ENCODE measurements at places on chromosomes 5 and 9.

DNA sequence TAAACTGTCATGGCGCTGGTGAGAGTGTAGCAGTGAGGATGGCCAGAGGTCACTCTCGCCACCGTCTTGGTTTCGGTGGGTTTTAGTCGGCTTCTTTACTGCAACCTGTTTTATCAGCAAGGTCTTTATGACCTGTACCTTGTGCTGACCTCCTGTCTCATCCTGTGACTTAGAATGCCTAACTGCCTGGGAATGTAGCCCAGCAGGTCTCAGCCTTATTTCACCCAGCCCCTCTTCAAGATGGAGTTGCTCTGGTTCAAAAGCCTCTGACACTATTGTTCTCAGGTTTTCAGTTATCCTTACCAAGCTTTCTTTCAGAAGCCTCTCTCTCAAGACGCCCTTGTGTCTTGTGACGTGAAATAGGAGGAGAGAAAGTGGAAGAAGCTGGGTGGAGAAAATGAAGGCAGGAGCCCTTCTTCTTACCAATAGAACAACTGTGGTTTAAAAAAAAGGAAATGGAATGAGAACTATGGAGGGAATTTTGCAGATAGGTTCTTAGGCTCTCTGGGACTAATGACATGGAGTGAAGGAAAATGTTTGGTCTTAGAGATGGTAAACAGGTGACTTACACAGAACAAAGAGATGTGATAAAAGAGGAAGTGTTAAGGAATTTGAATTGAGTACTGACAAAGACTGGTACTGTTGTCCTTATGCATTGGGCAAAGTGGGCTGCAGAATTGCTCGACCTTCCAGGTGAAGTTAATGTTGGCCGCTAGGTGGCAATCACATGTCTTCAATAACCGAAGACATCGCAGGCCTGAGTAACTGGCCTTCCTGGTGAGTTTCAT, 133.3 kb upstream of the RAI14 start:
- DNase-seq, result peak; percentile 74

DNA sequence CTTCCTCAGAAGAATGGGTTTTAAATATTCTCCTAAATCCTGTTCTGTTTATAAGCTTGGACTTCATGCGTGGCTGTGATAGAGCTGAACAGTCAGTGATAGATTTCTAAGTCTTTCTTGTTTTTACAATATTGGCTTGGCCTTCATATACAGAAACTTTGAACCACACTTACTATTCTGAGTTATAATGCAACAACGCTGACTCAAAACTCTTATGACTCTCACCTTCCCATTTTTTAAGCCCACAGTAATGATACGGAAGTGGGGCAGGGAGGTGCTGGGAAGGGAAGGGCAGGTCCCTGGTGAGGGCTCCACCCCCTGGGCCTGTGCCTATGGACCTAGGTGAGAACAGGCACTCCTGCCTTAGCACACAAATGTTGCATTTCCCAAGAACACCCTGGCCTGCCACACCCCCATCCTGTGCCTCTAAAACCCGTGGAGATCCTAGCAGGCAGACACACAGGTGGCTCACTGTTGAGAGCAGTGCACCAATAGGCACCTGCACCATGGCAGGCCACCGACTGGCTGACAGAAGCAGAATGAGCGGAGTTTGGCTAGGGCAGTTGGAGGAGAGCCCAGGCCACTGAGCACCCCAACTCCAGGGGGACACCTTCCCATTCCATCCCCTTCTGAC, 376.7 kb downstream of the GABRG2 start:
- no peak for DNase-seq

GRCh38 chr5:77727190-77727589, 48.9 kb downstream of the TBCA start:
- DNase-seq, result no peak

GRCh38 chr9:93673021-93673838, 96.8 kb downstream of the PHF2 start:
- no peak for DNase-seq

GRCh38 chr5:76104027-76104426, 20.8 kb downstream of the SV2C start:
- no peak for DNase-seq

- no peak for DNase-seq
Observed at GRCh38 chr5:75441560-75441959, 69.9 kb downstream of the CERT1 start.

DNA sequence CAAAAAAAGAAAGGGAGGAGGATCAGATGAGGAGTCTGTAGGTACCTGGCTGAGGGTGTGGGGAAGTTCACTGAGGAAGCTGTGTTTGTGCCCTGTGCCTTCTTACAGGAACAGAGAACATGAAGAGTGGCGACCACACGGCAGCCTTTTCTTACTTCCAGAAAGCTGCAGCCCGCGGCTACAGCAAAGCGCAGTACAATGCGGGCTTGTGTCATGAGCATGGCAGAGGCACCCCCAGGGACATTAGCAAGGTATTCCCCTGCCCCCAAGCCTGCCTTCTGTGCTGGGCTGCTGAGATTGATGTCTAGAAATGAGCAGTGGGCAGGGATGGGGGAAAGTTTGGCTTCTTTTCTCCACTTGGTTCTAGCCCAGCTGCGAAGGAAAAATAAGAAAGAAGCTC, 9.5 kb downstream of the DELE1 start:
- DNase-seq, result no peak

DNA sequence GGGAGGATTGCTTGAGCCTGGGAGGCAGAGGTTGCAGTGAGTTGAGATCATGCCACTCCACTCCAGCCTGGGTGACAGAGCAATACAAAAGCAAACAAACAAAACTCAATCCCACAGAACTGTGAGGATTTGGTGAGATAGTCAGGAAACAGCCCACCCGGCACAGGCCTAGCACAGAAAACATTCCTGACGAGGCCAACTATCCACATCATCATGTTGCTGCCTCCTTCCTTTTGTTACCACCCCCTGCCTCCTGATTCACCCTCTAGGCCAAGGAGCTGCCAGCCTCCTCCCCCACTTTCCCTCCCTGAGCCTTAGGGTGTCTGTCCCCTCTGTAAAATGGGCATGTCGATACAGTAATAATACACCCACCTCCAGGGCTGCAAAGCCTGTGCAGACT, 39.0 kb downstream of the STK10 start:
- DNase-seq, result no peak

GRCh38 chr5:135654761-135655467, 76.1 kb upstream of the CXCL14 start:
- no peak for DNase-seq

- DNase-seq, result no peak
Observed at GRCh38 chr9:124014211-124014955, 2.8 kb downstream of the LHX2 start.

DNA sequence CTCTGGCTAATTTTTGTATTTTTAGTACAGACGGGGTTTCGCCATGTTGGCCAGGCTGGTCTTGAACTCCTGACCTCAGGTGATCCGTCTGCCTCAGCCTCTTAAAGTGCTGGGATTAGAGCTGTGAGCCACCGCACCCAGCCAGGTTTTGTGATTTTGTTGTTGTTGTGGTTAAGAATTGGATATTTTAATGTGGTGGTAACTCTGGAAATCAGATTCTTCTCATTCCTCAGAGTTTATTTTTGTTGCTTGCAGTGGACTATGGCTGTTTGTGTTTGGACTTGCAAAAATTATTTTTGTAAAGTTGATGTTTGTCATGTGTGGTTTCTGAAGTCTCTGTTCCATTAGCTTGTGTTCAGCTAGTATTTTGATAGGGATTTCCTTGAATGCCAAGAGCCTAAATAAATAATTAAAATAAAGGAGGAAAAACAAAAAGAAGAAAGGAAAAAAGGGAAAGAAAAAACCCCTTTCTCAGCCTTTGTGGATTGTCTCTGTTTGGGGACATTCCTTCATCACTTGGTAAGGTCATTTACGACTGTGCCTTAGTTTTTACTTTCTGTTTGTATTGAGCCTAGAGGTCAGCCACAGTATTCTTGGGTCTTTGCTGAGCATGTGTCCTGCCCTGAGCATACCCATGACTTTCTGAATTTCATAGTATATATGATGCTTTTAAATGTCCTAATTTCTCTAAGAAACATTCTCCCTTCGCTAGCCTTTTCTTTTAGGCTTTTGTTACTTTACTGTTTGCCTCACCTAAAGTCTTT, 37.3 kb downstream of the PBX3 start:
- no peak for DNase-seq

GRCh38 chr9:131692612-131693562, 47.0 kb downstream of the RAPGEF1 start:
- no peak for DNase-seq

DNA sequence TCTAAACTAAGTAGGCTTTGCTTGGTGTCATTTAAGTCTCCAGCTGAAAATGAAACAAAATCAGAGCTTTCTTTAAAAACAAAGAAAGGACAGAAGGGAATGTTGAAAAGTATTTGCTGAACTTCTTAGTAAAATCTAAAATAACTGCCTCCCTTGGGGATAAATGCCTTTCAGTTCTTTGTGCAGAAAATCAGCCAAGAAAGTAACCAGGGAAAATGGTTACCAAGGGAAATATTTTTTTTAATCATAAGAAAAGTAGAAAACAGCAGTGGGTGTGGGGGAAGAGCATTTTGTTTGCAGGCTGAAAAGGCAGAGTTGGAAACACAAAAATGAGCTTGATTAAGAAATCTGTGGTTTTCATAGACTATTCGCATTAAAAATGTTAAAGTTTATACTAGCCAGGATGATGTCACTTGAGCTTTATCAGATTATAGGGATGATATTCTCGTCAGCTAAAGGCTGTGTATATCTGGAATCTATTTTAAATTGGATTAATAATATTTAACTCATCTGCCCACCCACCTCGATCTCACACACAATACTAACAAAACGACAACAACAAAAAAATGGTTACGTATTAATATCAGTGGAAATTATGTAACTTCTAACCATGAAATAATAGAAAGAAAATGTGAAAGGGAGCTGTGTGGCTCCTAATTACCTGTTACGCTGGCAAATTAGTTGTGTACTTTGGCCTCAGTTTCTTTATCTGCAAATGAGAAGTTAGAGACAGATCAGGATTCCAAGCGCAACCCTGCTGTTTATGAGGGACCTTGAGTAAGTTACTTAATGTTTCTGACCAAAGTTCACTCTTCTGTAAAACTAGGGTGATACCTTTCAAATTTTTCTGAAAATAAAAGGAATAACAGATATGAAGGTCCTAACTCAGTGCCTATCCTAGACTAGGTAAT, at the start of gene ECM2:
Gene ECM2 (minus strand): TSS at position 51 of the 911 bp plus-strand sequence. CDS start 13,124 bp downstream, outside the sequence.
- DNase-seq, result no peak

GRCh38 chr5:110321117-110321516, 405.4 kb downstream of the TMEM232 start:
- DNase-seq, result no peak

GRCh38 chr5:32708949-32709348, 2.2 kb upstream of the NPR3 start:
- DNase-seq, result no peak

GRCh38 chr5:101935086-101935485, 361.0 kb downstream of the SLCO4C1 start:
- DNase-seq, result no peak

- no peak for DNase-seq
Observed at GRCh38 chr9:1979741-1980367, 35.3 kb upstream of the SMARCA2 start.

- no peak for DNase-seq
Observed at GRCh38 chr5:167987490-167988280, 303.8 kb upstream of the WWC1 start.

GRCh38 chr5:776862-777711, 7.4 kb downstream of the ZDHHC11B start:
- DNase-seq, result no peak

All from right renal cortex interstitium (tissue), 3 donors.